ENCODE measurements at places on chromosomes 1 and 21. TPM values are rescaled to one million over a fixed set of nuclear protein-coding genes. Genes with fewer than 3 reads are reported as not detected.

DNA sequence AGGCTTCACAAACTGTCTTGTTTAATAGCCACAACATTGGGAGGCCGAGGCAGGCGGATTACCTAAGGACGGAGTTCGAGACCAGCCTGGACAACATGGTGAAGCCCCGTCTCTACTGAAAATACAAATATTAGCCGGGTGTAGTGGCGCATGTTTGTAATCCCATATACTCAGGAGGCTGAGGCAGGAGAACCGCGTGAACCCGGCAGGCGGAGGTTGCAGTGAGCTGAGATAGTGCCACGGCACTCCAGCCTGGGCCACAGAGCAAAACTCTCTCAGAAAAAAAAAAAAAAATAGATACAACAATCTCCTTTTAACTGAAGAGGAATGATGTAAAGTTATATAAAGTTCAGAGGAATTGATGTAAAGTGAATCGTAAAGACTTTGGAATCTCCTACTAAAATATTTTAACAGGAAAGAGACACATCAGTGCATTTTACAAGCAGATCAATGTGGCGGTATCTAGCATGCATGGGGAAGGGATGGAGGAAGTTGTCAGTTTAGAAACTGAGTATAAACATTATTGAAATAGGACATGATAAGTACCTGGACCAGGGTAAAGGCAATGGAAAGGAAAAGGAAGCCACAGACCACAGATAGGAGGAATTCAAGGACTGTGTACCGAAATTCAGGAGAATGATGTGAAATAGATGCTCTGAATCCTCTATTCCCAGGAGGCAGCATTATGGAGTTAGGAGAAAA, 41.5 kb downstream of the PTPRC start:
- DNase-seq, result no peak

- peak; percentile 46 for DNase-seq
Observed at GRCh38 chr1:18256282-18257235, 149.0 kb downstream of the IGSF21 start.

- DNase-seq, result no peak
Observed at GRCh38 chr1:31552489-31552888, 23.8 kb upstream of the TINAGL1 start.

DNA sequence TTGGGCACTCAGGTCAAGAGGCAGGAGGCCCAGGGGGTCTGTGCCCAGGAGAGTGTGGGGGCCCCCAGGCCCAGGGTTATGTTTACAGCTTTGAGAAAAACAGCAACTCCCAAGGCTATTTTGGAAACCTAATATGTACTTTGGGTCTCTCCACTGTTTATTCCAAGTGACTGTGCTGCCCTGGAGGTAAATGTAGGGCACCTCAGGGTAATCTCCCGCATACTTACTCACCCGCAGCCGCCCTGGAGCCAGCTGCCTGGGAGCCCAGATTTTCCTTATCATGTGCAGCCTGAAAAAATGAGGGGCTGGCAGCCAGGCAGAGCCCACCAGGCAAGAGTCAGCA, 20.0 kb downstream of the IFFO2 start:
- DNase-seq, result no peak

DNA sequence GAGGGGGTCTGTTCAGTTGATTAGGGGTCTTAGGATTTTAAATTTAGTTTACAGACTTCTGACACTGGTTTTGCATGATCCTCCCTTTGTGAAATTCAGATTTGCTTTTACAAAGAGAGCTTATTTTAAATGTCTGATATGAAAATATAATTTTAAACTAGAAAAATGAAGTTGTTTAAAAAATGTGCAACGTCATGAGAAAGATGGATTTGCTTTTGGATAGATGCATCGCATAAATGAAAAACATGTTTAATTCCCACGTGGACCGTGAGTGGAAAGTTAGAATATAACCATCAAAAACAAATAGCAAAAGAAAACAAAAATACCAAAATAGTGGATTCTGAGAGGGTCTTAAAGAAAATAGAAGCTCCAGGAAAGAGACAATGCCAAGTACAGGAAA, 2.0 kb upstream of the OR2T3 start:
- DNase-seq, result no peak

- DNase-seq, result no peak
Observed at GRCh38 chr1:110874324-110875215, 1.6 kb downstream of the CD53 start.

DNA sequence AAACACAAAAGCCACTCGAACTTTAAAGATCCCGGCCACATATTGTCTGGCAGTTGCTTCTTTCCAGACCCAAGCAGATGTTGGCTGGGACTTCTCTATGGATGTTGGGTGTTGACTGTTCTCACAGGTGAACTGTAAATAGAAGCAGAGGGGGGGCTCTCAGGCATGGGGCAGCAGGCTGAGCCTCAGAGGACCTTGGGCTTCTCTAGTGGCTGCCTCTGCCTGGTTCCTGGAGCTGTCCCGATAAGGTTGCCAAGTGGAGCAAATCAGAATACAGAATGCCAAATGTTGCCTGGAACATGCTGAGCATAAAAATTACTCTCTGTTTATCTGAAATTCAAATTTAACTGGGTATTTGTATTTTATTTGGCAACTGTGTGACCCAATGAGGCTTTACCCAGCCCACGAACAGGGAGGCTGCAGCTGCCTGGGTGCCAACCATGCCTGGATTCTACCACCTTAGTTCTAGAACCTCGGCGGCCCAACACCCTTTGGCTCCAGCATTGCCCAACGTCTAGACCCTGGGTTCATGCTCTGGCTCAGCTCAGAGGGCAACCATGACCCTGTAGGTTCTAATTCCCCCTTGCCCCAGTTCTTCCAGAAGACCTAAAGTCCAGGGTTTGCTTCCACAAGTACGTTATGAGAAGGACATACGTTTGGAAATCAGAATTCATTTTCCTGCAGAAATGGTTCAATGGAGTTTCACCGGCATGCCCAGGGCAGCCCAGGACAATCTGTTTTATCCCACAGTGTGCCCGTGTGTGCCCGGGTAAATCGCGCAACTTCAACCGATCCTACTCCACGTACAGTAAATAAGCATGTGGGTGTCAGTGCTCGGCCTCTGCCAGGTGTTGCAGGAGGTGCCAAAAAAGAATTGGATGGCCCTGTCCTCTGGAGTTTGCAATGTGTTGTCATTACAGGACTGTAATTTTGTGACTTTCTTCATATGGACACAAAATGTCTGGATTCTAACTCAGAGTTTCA, 5.4 kb upstream of the SLC45A1 start:
- DNase-seq, result no peak

DNA sequence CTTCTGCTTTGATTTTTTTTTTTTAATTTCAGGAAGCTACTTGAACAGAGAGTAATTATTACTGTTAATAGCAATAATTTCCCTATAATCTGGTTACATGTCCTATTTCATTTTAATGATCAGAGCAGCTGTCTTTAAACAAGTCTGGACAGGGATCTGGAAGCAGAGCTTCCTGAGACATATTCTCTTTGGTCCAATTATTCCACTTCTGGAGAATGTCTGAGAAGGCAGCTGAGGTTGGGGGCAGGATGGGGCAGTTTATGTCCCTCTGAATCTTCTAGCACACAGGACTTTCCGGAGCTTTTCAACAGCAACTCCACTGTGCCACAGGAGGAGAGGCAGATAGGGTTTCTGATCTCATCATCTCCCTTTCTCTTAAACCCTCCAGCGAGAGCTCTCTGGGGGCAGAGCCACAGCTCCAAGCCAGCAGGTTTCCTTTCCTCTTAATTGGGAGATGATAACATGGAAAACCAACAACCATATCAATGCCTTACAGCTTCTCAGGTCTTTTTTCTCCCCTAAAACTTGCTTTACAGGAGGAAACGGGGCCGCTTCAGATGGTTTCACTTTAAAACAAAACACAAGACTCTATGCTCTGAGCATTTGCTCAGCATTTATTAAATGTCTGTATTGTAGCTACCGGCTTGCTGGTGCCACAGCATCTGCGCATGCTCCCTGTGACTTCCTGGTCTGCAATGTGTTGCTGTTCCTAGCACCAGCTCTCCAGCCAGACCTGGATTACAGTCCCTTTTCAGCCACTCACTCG, 425.7 kb upstream of the USP24 start:
- DNase-seq, result peak; percentile 69

Gene B3GALT5
- polyA plus RNA-seq, result under 0.01 TPM

DNA sequence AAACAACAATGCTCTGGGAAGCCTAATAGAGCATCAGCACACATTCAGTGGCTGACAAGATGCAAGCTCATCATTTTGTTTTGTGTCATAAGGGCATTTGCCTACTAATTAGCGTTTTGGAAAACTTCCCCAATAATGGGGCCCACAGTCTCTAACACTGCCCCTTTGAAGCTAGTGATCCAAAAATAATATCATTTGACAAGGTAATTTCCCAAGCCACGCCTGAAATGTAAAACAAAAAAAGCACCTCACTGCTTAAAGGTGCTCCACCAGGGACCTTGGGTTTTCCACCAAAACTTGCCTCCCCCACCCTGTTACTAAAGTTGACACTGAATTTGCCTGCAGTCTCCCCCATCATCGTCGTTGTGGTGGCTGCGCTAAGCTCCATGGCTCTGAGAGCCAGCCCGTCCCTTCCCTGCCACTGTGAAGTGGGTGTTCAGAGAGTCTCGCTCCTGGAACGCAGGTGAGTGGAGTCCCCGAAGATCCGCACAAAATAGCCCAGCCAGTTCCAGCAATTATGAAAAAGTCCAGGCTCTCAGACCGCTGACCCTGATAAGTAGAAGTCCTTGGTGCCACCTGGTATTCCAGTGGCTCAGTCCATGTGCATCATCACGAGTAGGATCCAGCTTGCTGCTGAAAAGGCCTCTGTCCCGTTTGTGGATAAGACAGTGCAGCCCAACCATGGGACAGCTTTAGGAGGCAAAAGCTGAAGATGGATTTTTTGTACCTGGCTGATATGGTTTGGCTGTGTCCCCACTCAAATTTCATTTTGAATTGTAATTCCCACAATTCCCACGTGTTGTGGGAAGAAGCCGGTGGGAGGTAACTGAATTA, 52.2 kb downstream of the RAB3GAP2 start:
- no peak for DNase-seq

- no peak for DNase-seq
Observed at GRCh38 chr1:87549738-87550137, 221.1 kb downstream of the LMO4 start.

DNA sequence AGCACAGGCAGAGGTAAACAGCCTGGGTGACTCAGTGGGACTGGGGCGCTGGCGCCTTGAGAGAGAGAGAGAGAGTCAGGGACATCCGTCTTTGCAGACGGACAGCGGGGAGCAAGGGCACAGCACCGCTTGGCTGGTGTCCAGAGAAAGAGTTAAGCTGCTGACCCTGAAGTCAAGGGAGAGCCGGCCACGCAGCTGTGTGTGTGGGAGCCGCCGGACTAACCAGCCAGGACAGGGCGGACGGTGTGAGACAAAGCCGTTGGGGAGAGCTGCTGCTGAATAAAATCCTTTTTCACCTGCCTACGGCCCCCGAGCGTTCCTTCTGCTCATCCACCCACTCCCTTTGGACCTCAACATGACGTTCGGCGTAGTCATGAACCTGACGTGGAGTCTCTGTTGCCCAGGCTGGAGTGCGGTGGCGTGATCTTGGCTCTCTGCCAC, 14.5 kb downstream of the CFAP74 start:
- peak; percentile 63 for DNase-seq

- DNase-seq, result no peak
Observed at GRCh38 chr1:183600136-183600535, 9.9 kb upstream of the NCF2 start.

Gene RCOR3
- polyA plus RNA-seq, result 17.7 TPM

Measured in heart right ventricle (tissue), 16 donors.